T-helper 17 cell (primary cell): ENCODE measurements at places on chromosomes 1 and 21.

- H3K27me3 ChIP-seq, result peaks cover 26% of the 10 kb centered on the region
- H3K4me3 ChIP-seq, result no peak overlapping the region
- DNase-seq, result no peak
- peaks cover 6% of the 10 kb centered on the region for H3K4me1 ChIP-seq
- H3K27ac ChIP-seq, result no peak overlapping the region
Measured at GRCh38 chr1:11397151-11397901, 81.6 kb upstream of the DISP3 start.

- no peaks in the 10 kb centered on the region for H3K27me3 ChIP-seq
- no peak overlapping the region for H3K4me3 ChIP-seq
- H3K4me1 ChIP-seq, result peaks cover 5% of the 10 kb centered on the region
- H3K36me3 ChIP-seq, result no peaks in the 10 kb centered on the region
- H3K27ac ChIP-seq, result no peak overlapping the region
- DNase-seq, result no peak
Measured at GRCh38 chr1:1543706-1544099, 3.3 kb upstream of the TMEM240 start.

GRCh38 chr1:35845766-35846165 is 37.2 kb upstream of the AGO1 start:
- H3K27me3 ChIP-seq, result no peaks in the 10 kb centered on the region
- no peak overlapping the region for H3K4me3 ChIP-seq
- H3K27ac ChIP-seq, result no peak overlapping the region
- no peak for DNase-seq
- H3K36me3 ChIP-seq, result peaks cover 9% of the 10 kb centered on the region
- H3K4me1 ChIP-seq, result peaks cover 6% of the 10 kb centered on the region

- peaks cover 14% of the 10 kb centered on the region for H3K27me3 ChIP-seq
- no peaks in the 10 kb centered on the region for H3K4me1 ChIP-seq
- no peak overlapping the region for H3K27ac ChIP-seq
- H3K4me3 ChIP-seq, result no peak overlapping the region
Measured at GRCh38 chr1:230896779-230897178, 28.5 kb upstream of the C1orf198 start.

DNA sequence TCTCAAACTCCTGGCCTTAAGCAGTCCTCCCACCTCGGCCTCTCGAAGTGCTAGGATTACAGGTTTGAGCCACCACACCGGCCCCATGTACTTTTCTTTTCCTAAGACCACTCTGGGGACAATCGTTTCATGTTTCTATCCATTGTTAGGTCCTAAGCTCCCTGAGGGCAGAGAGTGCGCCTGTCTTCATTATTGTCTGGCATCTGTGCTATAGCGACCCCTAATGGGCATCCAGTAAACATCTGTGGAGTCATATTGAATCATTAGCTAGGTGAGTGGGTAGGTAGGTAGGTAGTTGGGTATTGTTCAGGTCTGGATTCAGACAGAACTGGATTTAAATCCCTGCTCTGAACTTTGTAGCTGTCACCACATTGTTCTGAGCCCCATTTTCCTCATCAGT is 66.1 kb downstream of the TMEM53 start:
- H3K4me1 ChIP-seq, result peaks cover 2% of the 10 kb centered on the region
- peaks cover 52% of the 10 kb centered on the region for H3K27me3 ChIP-seq
- no peak overlapping the region for H3K27ac ChIP-seq
- peaks cover 6% of the 10 kb centered on the region for H3K36me3 ChIP-seq
- H3K4me3 ChIP-seq, result no peak overlapping the region

- H3K27me3 ChIP-seq, result peaks cover 36% of the 10 kb centered on the region
- H3K36me3 ChIP-seq, result peaks cover 3% of the 10 kb centered on the region
- peaks cover 4% of the 10 kb centered on the region for H3K4me1 ChIP-seq
- H3K4me3 ChIP-seq, result no peak overlapping the region
Measured at GRCh38 chr21:37700641-37701202, 215.5 kb downstream of the KCNJ6 start.

- peaks cover 26% of the 10 kb centered on the region for H3K4me1 ChIP-seq
- H3K36me3 ChIP-seq, result peaks cover 3% of the 10 kb centered on the region
- DNase-seq, result no peak
Measured at GRCh38 chr21:15001857-15002606, 62.8 kb downstream of the NRIP1 start.

DNA sequence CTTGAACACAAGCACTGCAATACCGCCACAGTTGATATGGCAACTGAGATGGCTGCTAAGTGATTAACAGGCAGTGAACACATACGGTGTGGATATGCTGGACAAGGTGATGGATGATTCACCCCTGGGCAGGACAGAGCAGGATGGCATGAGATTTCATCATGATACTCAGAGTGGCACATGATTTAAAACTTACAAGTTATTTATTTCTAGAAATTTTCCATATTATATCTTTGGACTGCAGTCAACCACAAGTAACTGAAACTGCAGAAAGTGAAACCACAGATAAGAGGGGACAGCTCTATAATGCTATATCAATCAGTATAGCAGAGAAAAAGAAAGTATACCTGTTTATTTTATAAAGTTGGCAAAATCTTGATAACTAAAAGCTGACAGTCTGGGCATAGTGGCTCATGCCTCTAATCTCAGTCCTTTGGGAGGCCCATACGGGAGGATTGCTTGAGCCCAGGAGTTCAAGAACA is 47.9 kb downstream of the PHACTR4 start:
- H3K4me1 ChIP-seq, result peaks cover 10% of the 10 kb centered on the region
- H3K36me3 ChIP-seq, result no peaks in the 10 kb centered on the region
- H3K4me3 ChIP-seq, result no peak overlapping the region
- no peak for DNase-seq
- peak overlapping the region; percentile 14 for H3K27ac ChIP-seq

DNA sequence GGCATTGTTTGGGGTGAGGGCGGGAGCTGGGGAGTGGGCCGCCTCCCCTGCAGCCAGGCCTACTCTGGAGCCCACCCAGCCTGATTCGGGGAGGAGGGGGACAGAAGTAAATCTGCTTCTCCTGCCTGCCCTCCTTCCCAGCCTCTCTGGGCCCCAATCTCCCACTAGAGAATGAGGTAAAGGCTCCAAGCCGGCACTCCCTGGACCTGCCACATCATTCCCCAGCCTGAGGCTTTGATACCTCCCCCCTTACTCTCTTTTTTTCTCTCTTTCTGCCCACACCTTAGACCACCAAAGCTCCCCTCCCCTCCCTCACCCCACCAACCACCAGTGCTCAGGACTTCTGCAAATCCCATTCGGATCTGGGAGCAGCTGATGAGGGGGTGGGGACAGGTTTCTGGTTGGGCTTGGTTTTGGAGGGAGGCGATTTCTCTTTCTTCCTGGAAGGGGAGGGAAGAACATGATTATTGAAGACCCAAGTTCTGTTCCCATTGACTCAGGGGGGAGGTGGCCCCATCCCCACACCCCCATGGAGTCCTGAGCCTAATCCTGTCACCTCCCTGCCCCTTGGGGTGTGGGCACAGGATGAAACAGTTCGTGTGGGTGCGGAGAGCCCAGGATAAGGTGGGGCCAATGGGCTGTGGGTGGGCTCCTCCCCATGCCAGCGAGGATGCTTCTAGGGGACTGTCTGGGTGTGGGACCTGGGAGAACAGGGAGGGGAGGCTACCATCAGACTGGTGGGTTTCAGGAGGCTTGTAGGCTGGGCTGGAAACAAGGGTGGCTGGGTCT is 1.3 kb downstream of the MAP7D1 start:
- no peaks in the 10 kb centered on the region for H3K27me3 ChIP-seq
- H3K27ac ChIP-seq, result peak overlapping the region; percentile 96
- H3K4me1 ChIP-seq, result peaks cover 66% of the 10 kb centered on the region
- no peak for DNase-seq
- peak overlapping the region; percentile 97 for H3K4me3 ChIP-seq

DNA sequence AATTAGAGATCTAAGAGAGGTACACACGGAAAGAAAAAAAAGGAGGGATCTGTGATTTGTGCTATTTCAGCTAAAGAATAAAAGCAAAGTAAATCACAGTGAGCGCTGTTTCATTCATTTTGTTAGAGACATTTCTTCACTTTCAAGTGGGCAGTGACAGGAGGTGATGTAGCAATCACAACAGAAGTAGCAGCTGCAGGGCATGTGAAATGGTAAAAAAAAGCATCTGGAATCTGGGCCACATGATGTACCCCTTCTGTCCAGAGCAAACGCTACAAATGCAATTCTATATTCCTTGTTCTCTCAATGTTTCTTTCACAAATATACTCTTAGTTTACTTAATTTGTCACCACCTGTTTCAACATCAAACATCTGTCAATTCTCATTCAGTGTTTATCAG is 786.5 kb downstream of the LRRIQ3 start:
- no peaks in the 10 kb centered on the region for H3K36me3 ChIP-seq
- H3K27ac ChIP-seq, result no peak overlapping the region
- H3K4me1 ChIP-seq, result no peaks in the 10 kb centered on the region

- no peak for DNase-seq
- no peak overlapping the region for H3K27ac ChIP-seq
- no peak overlapping the region for H3K4me3 ChIP-seq
- H3K36me3 ChIP-seq, result no peaks in the 10 kb centered on the region
Measured at GRCh38 chr1:211741116-211741515, 65.7 kb upstream of the NEK2 start.

DNA sequence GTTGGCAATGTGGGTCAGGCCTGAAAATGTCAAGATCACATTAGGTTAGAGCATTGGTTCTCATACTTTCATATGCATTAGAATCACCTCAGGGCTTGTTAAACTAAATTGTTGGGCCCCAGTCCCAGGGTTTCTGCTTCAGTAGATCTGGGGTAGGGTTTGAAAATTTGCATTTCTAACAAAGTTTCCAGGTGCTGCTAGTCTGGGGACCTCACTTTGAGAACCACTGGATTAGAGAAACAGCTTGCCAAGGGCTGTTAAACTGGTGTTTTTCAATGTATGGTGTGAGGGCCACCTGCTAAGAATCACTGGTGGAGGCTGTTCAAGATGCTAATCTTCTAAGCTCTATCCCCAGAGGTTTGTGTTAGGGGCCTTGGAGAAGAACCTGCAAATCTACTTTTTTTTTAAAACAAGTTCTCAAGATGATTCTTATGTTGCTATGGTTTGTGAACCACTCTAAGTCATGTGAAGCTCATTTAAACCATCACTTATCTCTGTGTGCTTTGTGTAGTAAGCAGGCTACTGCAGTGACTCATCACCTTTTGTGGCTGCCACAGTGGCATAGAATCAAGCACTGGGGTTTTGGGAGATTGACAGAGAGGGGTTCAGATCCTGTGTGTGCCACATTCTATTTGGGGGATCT is 152.2 kb downstream of the S1PR1 start:
- H3K27ac ChIP-seq, result no peak overlapping the region
- peaks cover 2% of the 10 kb centered on the region for H3K36me3 ChIP-seq
- H3K4me1 ChIP-seq, result peaks cover 3% of the 10 kb centered on the region
- peaks cover 4% of the 10 kb centered on the region for H3K27me3 ChIP-seq
- H3K4me3 ChIP-seq, result no peak overlapping the region

- H3K27me3 ChIP-seq, result no peaks in the 10 kb centered on the region
- H3K27ac ChIP-seq, result peak overlapping the region; percentile 53
- no peak overlapping the region for H3K4me3 ChIP-seq
Measured at GRCh38 chr1:24735509-24736375, 9.5 kb upstream of the CLIC4 start.

GRCh38 chr1:93720956-93721626 is 39.5 kb upstream of the BCAR3 start:
- no peaks in the 10 kb centered on the region for H3K4me1 ChIP-seq
- DNase-seq, result no peak
- no peak overlapping the region for H3K27ac ChIP-seq
- peaks cover 2% of the 10 kb centered on the region for H3K36me3 ChIP-seq
- no peaks in the 10 kb centered on the region for H3K27me3 ChIP-seq

DNA sequence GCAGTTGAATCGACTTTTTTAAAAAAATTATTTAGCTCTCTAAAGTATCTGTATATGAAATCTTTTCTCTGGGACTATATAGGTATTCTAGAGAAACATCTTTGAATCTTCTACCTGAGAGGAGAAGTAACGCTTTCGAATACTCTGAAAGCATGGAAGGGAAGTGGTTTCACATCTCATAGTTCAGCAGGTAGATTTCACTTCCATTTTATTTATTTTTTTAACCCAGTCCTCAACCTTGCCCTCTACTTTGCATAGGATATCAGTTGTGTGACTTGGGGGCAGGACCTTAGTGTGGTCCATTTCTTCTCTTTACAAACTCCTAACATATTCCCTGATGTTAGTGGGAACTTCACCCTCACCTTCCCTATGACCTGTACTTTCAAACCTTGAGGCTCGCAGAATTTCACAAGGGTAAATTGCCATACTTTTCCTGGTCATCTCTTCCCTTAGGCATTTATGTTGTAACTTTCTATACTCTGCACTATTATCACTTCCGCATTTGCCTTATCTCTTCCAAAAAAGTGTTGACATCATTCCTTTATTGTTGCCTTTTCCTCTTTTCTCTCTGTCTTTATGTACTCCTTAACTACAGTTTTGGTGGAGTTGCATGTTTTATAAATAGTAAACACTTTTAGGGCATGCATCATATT is 1208.5 kb upstream of the ADGRL4 start:
- H3K27ac ChIP-seq, result no peak overlapping the region
- H3K4me1 ChIP-seq, result no peaks in the 10 kb centered on the region
- H3K27me3 ChIP-seq, result no peaks in the 10 kb centered on the region
- H3K36me3 ChIP-seq, result no peaks in the 10 kb centered on the region
- no peak for DNase-seq

- H3K27ac ChIP-seq, result peak within 1 kb of the TSS; percentile 29
- H3K4me1 ChIP-seq, result peaks cover 14% of the 10 kb centered on the region
- peaks cover 8% of the 10 kb centered on the region for H3K27me3 ChIP-seq
- H3K4me3 ChIP-seq, result peak within 1 kb of the TSS; percentile 88
- peak; percentile 69 for DNase-seq
Measured at GRCh38 chr1:76074321-76075187, at the start of gene ST6GALNAC3. TSS of gene ST6GALNAC3 (plus strand) at chr1:76074746.

DNA sequence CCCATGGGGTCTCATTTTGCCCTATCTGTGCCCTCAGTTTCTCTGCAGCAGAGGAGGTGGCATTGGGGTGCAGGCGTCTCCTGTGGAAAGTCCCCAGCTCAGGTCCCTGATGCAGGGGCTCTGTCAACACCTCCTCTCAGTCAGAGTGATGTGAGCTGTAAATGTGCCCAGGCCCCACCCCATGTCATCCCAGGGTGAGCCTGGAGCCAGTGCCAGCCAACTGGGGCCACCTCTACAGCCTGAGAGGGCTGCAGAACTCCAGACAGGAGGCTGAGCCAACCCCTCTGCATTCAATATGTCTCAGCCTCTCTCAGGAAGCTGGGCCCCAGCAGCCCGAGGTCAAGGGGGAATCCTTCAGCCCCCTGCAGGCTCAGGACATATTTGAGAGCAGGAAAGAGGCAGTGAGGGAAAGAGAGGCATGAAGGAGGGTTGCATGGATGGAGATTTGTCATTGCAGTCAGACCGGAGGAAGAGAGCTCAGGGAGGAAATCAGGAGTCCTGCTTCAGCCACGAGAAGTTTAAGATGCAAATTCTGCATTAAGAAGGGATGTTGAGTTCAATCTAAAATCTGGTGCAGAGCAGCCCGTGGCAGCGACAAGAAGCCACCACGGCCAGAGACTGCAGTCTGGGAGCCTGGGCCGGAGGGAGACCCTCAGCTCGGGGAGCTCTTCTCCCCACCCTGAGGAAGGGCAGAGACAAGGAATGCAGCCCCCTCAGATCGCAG is 288.2 kb upstream of the VAMP3 start:
- no peak for DNase-seq
- no peaks in the 10 kb centered on the region for H3K36me3 ChIP-seq
- H3K27ac ChIP-seq, result no peak overlapping the region

- H3K4me1 ChIP-seq, result peaks cover 17% of the 10 kb centered on the region
- H3K27ac ChIP-seq, result no peak overlapping the region
- H3K4me3 ChIP-seq, result no peak overlapping the region
- no peak for DNase-seq
- H3K36me3 ChIP-seq, result peaks cover 4% of the 10 kb centered on the region
Measured at GRCh38 chr1:85174503-85174902, 26.3 kb downstream of the SYDE2 start.
